ENCODE measurements at places on chromosomes 12 and 14.
A peak's percentile ranks its signal among the peaks of the same experiment; 100 is the strongest.

GRCh38 chr12:23504043-23504442 lies 445.4 kb downstream of the SOX5 start:
- DNase-seq, result no peak

DNA sequence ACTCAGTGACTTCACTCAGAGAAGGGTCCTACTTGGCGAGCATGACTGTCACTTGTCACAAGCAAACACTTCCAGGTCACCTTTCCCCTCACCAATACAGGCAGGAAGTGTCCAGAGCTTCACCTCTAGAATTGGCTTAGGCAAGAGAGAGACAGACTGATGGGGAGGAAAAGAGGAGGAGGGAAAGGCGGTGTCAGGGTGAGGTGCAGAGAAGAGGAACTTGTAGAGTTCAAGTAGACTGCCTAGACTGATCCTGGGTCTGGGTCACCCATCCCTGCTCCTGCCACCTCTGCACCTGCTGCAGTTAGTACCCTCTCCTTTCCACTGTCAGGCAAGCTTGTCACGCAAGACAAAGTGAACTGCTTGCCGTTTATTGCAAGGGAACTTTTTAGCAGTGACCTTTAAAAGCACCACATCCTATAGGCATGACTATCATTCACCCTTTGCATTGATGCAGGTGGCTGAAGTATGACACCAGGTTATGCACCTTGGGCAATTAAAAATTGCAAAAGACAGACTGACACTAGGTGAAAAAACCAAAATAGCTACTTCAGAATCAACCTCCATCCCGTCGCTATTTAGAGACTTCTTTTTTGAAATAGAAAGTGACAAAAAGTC lies 292.4 kb downstream of the SYT1 start:
- DNase-seq, result no peak

DNA sequence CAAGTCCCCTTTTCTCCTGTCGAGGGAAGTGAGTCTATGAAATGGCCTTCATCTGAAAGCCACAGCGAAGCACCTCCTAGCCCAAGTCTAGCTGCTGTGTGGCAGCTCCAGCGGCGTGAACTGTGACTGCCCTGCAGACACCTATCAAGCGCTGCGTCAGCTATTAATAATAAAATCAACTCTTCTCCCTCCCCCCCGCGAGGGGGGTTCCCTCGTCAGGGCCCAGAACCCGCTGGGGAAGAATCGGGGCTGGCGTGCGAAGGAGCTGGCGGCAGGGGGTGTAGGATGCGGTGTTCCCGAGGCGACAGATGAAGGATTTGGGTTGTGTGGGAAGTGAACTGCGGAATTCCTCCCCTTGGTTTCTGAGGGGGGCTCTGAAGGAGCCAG lies 662 bp upstream of the ATP2A2 start:
- peak; percentile 47 for DNase-seq

DNA sequence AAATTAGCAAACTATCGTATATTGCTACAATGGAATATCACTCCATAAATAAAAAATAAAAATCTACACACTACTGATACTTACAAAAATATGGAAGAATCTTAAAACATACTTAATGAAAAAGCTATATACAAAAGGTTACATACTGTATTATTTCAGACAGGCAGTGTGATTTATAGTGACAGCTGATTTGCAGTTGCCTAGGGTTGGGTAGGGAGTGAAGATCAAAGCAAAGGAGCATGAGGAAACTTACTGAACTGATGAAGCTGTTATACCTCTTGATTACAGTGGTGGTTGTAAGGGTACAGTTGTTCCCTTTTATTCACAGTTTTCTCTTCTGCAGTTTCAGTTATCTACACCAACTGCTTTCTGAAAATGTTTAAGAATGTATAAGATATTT lies 62.6 kb downstream of the FSCB start:
- no peak for DNase-seq

DNA sequence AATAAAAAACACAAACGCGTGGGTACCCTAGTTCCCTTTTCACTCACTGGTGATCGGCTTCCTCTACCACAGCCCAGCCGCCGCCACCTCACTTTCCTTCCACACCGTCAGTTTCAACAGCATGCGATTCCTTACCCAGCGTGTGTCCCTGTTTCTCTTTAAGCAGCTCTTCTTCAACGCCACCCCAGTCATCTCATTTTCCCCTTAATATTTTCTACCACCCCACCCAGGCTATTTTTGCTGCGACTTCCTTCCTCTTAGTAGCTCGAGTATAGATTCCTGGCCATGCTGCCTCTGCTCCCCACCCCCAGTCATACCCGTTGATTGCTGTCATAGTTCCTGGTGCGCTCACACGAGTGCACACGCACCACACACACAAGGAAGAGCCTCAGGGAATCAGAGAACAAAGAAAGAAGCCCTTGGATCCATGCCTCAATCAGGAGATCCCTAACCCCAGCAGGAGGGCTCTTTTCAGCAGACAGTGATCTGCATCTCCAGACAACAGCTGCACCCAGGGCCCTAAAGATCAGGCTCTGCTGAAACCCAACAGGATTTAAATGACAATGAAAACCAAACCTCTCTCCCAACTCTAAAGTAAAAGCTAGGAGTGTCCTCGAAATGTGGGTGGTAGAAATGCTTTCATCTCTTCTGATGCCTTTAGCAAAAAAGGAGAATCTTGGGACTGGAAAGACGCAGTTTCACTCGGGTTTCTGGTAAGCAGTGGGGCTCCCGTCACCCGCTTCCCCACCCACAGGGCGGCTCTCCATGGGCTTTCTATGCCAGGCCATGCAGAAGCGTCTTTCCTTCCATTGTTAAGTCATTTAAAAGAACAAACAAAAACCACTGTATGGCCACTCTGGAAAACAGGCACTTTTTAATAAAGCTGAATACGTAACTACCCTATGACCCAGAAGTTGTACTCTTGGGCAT lies 23.8 kb downstream of the VPS37B start:
- peak; percentile 24 for DNase-seq

- DNase-seq, result no peak
These were observed 80.1 kb upstream of the PDZRN4 start for GRCh38 chr12:41108032-41108431.

DNA sequence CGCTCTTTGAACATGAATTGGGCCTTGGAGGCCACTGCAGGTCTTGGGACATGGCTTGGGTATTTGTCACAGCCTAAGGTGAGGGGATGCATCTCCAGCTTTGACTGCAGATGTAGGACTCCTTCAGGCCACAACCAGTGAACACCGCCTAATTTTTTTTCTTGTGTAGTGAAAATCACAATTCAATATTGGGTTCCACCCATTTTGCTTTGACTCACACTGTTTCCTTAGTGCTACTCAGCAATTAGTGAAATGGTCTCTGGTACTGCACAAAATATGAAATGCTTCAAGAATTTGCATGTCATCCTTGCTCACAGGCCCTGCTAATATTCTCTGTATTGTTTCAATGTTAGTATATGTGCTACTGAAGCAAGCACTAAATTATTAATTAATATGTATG lies 12.5 kb downstream of the TMEM253 start:
- DNase-seq, result no peak

DNA sequence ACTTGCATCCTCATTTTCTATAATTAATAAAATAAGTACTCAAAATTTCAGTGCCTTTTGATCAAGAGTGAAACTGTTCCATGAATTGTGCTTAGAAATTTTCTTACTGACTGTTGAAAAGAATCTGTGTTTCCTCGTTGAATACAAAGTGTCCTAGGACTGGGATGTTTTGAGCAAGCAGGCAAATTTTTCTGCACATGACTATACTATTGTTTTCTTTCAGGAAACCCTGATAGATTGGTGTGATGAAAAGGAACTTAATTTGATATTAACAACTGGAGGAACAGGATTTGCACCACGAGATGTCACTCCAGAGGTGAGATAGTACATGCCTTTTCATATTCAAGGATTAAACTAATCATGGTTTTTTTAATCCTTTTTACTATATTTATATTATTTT lies 316.3 kb downstream of the GPHN start:
- DNase-seq, result no peak

GRCh38 chr12:94271351-94271750 lies 123.0 kb downstream of the PLXNC1 start:
- no peak for DNase-seq

DNA sequence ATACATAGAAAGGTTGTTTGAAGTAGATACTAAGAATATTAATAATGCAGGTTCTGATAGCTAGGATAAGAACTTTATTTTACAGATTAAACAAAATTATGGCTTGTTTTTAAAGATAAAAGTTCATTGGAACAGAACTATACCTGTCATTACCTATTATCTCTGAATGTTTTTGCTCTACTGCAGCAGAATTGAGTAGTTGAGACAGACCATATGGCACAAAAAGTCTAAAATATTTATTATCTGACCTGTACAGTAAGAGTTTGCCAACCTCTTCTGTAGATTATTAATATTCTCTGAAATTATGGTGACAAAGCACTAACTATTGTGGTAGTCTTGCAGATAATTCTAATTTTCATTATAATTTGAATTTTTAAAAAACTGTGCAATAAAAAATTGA lies 829.1 kb upstream of the MGAT4C start:
- no peak for DNase-seq

DNA sequence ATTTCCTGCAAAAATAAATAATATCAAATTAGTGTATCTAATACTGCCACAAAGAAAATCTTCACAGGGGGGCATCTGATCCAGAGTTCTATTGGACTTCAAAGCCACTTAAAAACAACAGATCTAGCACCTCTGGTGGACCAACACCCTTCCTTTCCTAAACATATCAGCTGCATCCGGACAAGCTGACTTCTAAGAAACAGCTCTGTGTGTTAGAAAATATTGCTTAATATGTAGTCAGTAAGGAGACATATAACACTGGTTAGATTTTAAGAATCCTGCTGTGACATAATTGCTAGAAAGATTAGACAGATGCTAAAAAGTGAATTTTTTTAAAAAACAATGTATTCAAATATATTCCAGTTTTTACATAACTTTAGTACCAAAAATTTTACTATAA lies 61.1 kb upstream of the PTPRB start:
- DNase-seq, result no peak

GRCh38 chr12:25594376-25594775 lies 41.3 kb upstream of the LMNTD1 start:
- no peak for DNase-seq

DNA sequence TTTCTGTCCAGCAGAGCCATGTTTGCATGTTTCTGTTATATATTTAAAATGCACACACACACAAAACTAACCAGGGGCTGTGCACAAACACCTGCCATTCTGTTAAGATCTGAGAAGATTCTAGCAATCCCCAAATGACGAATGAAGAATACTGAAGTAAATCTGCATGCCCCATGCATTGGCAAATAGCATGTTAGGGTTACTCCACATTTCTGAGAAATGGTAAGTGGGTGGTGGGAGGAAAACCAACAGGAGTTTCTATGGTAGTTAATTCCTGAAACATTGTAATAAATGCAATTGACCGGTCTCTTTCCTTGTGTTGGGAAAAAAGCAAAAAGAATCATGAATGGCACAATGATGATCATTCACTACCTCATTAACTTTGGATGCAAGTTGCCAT lies 318.0 kb downstream of the BCAT1 start:
- DNase-seq, result no peak

- DNase-seq, result no peak
These were observed 161.7 kb upstream of the PLEKHA5 start for GRCh38 chr12:18967814-18968213.

DNA sequence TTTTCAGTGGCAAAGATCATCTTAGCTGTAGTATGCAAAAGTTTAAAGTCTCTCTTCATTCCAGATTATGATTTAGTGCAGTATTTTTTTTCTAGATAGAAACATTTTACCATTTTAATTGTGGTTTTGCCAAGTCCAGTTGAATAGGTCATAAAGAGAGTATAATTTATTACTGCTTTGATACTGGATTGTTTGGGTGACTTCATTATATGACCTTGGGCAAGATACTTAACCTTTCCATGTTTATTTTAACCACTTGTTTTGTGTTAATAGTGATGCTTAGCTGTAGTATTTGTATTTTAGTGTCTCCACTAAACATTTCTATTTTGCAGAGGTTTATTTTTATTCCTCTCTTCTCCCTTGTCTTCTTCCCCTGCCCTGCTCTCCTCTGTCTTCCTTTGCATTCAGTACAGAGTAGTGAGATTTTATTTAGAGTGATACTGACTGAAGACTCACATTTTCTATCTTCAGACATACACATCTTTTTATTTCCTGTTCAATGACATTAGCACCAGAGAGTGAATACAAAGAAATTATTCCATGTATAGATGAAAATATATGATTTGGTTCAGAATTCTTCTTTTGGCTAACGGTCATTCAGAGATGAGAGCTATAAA lies 215.2 kb downstream of the ERC1 start:
- DNase-seq, result no peak

DNA sequence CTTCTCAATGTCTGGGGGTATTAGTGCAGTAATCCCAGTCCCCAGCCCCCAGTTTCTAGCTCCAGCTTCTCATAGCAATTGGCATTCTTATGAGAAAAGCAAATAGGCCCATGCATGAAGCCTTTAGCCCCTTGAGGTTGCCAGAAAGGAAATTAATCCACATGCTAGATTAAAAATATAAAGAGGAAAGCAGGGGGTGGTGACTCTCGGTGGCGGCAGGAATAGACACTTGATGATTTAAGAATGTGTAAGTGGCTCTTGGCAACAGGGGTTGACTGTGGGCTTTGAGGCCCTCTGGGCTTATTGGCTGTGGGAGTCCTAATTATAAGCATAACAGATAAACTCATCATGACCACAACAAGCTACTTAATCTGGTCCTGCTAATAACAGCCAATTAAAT lies 1367.3 kb upstream of the FLRT2 start:
- no peak for DNase-seq

Measured in stimulated activated CD8-positive, alpha-beta memory T cell treated with anti-CD3 and anti-CD28 coated beads, Interleukin-7, amount 100 ng/mL, for 4 hours (primary cell).